ENCODE measurements at places on chromosomes 7 and 10.

DNA sequence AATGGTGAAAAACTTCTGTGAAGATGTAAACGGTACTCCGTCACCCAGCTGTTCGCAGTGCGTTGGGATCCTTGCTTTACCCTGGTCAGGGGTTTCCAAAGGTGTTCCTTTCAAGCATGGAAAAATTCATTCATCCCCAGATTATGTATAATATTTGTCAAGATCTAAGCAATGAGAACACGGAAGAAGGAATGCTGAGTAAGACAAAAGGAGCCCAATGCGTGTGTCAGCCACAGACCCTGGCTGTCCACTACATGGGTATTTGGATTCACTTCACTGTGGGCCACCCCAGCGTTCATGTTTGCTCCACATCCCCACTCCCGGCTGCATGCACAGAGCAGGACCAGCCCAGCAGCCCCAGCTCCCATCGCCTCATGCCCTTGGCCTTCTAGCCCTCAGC is 241.3 kb upstream of the CELF2 start:
- no peak for DNase-seq

DNA sequence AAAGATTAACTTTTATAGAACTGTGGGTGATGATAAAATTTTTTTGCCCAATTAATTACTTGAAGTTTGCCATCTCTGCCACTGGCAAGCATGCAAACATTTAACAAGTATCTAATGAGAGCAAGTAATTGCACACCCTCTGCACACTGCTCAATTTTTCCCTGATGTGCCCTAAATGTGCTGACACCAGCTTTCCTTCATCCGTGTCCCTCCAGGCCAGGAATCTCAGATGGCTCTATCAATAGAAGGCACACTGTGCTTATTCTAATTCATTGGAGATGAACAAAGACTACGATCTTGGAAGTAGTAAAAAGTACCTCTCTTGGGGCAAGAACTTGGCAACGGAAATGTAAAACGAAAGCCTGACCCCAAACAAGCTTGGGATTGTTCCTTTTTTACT is 212.1 kb downstream of the GPR37 start:
- DNase-seq = no peak

GRCh38 chr10:117260084-117260483 is 19.2 kb downstream of the SLC18A2 start:
- no peak for DNase-seq

GRCh38 chr7:43143918-43144589 is 31.6 kb downstream of the HECW1 start:
- DNase-seq = no peak

- no peak for DNase-seq
These were observed 53.0 kb downstream of the GSDME start for GRCh38 chr7:24704311-24704710.

GRCh38 chr10:103983367-103983911 is 16.5 kb downstream of the SLK start:
- no peak for DNase-seq

DNA sequence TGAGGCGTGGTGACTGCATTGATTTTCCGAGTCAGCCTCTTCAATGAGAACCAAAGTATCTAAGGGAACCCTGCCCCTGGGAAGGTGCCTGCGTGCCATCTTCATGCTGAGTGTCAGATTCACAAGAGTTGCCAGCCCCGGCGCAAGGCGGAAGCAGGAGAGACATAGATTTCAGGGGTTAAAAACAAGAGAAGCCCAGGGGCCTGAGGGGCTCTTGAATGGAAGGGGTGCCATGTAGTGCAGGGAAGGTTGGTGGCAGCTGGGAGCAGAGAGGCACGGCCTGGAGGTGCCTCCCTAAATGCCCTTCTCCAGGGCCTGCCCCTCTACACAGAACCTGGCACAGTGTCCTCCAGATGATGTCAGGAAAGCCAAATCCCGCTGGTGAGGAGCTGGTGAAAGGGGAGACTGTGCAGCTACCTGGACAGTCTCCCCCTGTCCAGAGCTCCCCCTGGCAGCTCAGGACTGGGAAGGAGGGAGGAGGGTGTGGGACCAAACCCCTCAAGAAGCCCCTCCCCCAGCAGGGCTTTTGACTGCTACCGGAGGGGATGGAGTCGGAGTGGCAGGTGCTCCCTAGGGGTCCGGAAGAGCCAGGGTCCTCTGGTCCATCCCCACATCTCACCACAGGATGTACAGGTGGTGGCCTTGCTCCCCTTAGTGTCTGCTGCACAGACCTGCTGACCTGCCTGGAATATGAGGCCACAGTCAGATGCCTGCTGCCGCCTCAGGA is 137.9 kb downstream of the TCERG1L start:
- DNase-seq = no peak

DNA sequence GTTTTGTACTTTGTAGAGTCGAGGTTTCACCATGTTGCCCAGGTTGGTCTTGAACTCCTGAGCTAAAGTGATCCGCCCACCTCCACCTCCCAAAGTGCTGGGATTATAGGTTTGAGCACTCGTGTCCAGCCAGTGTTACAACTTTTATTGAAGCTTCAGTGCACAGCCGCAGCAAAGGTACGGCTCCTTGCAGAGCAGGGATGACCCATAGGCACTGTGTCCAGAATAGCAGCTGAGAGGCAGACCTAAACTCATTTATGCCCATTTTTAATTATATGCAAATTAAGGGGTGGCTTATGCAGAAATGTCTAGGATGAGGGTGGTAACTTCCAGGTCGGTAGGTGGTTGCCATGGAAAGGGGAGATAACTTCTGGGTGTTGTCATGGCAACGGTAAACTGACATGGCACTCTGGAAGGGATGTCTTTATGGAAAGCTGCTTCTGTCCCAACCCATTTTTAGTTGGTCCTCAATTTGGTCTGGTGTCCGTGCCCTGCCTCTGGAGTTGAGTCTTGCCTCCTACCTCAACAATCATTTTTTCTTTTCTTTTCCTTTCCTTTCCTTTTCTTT is 22.7 kb downstream of the NYAP1 start:
- no peak for DNase-seq

DNA sequence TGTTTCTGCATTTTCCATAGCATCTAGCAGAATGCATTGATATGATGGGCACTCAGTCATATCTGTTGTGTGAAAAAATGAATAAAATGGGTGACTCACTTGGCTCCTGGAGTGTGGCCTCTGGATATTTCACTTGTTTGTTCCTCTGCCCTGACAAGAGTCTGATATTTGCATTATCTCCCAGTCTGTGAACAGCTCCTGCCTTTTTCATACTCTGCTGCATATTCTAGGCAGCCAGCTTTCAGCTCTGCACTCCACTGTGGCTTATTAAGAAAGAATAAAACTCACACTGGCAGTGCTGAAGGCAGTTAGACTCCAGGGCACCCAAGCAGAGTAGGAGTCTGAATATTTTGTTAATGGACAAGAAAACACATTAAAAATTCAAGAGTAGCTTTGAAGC is 623.9 kb downstream of the SORCS1 start:
- no peak for DNase-seq

GRCh38 chr10:12041766-12042408 is 722 bp downstream of the UPF2 start:
- no peak for DNase-seq

GRCh38 chr7:55502124-55502857 is 70.0 kb downstream of the VOPP1 start:
- DNase-seq = no peak

GRCh38 chr7:100021297-100021696 is 5.9 kb downstream of the ZKSCAN1 start:
- no peak for DNase-seq

GRCh38 chr10:78236416-78237015 is 202.9 kb downstream of the RPS24 start:
- DNase-seq = no peak

DNA sequence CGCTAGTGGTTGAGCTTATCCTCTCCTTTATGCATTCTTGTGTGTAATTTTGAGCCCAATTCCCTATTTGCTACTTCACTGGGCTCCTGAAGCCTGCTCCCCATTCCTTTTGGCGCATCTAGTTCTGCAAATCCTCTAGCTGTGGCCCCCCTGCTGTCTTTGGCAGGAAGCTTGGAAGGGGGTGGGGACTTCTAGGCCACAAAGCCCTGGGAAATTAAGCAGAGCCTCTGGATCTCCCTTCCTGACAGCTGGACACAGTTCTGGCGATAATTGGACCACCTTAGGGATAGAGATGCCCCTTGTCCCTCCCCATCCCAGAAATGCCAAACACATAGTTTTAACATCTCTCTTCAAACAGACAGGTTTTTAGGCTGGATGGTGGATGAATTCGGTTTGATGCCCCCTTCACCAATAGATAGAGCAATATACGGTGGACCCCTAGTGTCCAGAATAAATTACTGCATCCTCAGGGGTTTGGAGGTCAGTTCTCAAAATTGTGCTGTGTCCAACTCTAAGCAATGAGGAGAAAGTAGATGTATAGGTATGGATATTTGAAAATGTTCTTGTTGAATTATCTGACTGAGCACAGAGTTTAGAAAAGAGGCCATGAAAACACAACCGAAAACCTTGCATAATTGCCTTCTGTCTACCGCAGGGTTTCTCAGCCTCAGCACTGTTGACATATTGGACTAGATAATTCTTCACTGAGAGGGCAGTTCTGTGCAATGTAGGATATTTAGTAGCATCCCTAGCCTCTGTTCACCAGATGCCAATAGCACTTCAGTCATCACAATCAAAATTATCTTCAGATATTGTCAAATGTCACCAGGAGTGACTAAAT is 75.5 kb downstream of the PAPSS2 start:
- no peak for DNase-seq

DNA sequence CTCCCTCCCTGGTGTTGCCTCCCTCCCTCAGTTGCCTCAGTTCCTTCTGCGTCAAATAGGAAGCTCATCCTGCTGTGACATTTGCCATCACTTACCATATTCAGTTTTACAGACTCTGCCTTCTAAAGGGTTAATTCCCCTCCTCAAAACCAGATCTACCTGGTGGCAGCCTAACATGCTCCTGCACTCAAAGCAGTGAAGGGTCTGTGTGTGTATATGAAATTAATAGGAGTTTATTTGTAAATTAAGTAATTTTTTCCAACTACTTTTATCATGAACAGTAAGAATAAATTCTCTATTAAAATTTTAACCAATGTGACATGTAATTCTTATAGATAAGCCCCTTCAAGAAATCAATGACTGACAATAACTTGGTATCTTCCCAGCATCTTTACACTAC is 158.6 kb upstream of the INSYN2A start:
- no peak for DNase-seq

- no peak for DNase-seq
These were observed 46.4 kb downstream of the CSTF2T start for GRCh38 chr10:51653025-51653424.

- DNase-seq = no peak
These were observed 229.6 kb downstream of the NSUN6 start for GRCh38 chr10:18421726-18422293.
